Stimulated activated CD8-positive, alpha-beta memory T cell treated with anti-CD3 and anti-CD28 coated beads, Interleukin-4, amount 100 ng/mL, for 1 hour (primary cell): ENCODE measurements at places on chromosomes 1 and 21.

GRCh38 chr1:47866601-47867437 is 130.4 kb downstream of the TRABD2B start:
- no peak for DNase-seq

GRCh38 chr1:182913401-182913800 is 39.6 kb downstream of the SHCBP1L start:
- no peak for DNase-seq

DNA sequence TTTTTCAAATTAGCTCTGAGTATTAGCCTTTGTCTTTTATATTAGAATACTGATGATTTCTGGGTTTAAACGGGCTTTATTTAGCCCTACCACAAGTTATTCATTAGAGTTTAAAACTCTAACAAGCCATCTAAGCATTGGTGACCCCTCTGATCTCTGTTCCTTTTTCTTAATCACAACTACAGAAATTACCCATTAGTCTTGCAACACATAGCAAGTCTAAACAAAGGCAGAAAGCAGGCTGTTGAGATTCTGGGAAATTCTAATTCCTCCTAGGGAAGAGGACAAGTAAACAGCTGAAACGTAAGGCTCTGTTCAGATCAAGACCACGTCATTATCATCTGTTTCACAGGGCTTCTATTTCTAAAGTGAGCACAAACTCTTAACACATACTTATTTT is 491.2 kb upstream of the ZRANB2 start:
- no peak for DNase-seq

DNA sequence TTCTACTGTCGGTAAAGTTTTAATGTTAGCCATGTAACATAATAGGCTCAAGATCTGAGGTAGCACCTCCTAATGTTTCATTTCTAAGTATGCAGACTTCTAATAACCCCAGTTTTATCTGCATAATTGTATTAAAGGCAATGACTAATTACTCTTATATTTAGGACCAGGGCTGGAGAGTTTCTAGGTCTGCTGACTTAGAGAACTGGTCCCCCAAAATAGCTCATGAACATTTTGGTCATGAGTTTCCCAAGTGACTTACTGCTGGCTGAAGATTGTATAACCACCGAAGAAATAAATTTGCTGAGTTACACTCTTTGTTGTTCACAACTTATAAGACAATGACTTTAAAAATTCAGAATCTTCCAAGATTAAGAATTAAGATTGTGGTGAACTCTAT is 197.8 kb upstream of the TNR start:
- DNase-seq: no peak

DNA sequence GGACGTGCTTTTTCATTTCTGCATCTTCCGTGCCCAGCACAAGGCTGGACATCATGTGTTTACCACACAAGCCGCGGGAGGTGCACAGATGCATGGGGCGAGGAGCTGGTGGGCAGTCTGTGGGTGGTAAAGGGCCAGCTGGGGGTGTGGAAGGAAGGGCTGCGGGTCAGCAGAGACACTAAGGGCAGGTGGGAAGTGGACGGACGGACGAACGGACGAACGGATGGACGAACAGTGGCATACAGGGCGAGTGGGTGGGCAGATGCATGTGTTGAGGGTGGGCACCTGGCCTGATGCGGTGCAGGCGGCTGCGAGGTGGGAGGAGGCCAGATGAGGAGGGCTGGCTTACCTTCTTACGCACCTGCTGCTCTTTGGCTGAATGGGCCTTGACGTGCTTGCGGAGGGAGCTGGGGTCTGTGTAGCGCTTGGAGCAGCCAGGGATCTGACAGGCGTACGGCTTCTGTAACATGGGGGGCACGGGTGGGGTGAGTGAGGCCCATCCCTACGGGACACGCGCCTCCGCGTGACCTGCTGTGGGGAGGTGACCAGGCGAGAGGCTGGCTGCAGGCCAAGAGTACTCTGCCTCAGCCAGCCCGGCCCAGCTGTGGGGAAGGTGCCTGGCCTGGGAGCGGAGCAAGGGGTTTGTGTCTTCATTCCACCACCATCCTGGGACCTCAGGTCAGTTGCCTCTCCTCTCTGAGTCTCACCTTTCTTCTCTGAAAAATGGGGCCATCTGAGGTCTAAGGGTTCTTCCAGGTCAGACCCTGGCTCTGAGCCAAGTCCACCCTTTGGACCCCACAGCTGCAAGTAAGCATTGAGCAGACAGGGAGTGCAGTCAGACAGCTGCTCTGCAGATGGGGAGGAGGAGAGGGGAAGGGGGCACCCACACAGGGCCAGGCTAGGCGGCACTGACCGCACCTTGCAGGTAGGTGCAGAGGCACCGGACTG is 65.5 kb downstream of the DMRTB1 start:
- no peak for DNase-seq

DNA sequence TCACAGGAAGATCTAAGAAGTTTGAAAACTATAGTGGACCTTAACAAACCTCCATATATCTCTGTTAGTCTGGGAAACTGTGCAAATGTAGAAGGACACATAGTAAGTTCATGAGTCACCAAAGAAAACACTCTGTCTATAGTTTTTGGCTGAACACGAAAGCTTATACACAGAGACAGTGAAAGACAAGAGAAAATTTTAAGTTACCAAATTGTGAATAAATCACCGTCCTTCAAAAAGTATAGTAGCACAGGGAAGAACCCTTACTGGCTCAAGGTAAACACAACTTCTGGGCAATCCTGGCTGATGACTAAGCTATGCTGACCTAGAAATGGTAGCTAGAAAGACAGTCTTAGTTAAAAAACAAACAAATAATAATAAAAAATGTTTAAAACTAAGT is 1057.9 kb downstream of the AMY1C start:
- DNase-seq: no peak

- no peak for DNase-seq
These were observed 351.9 kb upstream of the CAMK1G start for GRCh38 chr1:209231476-209232156.

DNA sequence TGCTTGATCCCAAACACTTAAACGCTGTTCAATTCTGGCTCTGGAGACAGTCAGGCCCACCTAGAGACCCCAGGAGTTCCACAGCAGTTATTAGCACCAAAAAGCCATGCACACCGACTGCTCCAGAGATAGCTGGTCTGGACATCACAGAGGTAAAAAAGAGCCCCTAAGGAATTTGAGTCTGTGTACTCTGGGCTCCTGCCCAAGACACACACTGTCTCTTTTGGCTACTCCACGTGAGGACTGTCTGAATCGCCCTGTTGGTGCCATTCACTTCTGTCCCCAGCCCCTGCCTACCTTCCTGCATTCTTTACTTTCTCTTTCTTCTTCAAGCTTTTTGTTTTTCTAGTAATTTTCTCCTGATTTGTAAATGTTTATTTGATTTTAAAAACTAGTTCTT is 197.4 kb downstream of the ADGRL2 start:
- DNase-seq: no peak

DNA sequence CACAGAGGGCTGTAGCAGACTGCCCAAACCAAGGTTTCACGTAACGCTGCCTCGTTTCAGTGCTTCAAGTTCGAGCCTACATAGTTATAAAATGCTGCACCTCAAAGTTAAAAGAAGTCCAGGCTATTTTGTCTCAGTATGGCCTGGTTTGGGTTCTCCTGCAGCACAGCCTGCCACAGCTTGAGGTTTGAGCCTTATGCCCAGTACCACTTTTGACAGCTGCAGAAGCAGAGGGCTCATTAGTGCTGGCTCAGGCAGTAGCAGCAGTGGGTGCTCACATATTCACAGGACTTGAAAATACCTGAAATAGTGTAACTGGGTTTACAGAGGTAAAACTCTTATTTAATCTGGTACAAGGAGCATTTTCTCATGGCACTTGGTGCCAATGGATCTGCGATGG is 15.3 kb downstream of the SPATA46 start:
- no peak for DNase-seq

GRCh38 chr1:33599516-33600115 is 127.2 kb downstream of the ZSCAN20 start:
- no peak for DNase-seq

- DNase-seq: no peak
These were observed 19.4 kb downstream of the CLIC6 start for GRCh38 chr21:34688145-34688544.

DNA sequence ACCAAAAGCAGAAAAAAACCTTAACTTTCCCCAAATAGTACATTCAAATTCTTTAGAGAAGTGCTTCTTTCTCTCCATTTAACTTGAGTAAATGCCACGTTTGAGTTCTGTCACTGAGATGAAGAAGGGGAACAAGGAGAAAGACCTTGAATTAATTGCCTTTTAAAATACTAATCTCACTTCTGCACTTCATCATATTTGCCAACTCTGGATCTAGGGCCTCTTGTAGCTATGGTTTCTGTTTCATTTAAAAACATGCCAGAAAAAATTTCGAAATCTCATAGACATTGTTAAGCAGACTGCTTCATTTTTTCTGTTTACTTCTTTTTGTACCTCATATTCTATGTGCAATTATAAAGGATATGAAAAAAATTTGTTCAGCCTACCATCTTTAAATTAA is 24.6 kb downstream of the MIXL1 start:
- no peak for DNase-seq

DNA sequence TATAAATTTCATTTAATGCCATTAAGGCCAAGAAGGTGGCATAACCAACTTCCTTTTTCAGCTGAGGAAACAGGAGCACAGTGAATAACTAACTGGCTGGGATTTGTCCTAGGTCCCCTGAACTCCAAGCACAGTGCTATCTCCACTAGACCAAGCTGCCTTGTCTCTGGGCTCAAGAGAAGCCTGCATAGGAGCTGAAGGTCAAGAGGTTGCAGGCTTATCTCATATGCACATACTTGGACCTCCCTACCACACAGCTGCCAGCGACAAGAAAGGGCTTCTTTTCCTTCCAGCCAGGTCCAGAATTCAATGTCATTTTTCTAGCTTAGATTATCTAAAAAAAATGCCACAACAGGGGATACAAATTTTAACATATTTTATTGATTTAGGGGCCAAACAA is 27.1 kb downstream of the AK2 start:
- no peak for DNase-seq

- DNase-seq: no peak
These were observed 28.2 kb downstream of the PCNT start for GRCh38 chr21:46352164-46352515.

GRCh38 chr1:32684167-32684811 is 18.3 kb downstream of the SYNC start:
- no peak for DNase-seq

DNA sequence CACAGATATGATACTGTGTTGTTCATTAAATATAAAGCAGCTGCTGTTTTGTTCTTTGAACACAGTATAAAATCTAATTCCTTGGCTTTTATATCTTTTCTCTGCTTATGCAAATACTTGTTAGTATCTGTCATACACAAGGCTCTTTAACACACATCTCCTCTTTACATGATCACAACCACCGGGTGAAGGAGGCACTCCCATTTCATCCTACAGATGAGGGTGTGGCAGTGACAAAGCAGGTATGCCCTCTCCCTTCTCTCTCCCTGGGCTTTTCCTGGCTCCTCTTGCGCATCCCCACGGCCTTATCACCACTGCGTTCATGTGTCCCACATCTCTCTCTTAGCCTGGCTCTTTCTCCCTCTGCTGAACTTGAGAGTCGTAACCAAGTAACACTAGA is 38.2 kb downstream of the JUN start:
- DNase-seq: no peak

DNA sequence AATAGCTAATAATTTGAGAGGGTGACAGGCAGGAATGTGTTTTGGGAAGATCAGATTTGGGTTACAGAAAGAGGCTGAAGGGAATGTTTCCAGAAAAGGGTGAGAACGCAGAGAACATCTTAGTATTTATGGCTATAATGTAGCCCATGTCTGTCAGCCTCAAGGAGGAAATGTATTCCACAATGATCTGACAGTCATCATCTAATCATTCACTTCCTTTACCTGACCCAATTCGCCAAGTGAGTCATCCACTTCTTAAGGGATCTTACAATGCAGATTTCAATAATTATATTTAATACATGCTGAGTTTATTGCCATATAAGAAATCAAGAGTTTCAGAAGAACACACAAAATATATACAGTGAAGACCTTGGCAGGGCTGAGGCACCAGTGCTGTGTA is 10.8 kb downstream of the TRIM45 start:
- DNase-seq: no peak

DNA sequence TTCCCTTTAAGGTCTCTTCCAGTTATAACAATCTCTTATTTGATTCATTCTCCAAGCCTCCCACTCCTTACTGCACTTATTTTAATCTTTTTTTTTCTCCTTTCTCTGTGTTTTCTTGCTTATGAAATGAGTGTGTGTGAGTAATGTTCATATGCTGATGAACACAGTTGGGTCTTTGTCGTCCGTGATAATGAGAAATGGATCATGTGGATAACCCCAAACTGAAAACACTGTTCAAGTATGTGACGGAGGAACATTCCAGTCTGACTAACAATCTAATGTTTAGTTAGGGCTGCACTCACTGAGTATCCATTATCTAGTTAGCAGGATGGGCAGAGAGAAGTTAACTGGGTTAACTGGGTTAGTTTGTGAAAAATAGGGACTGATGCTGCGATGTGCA is 253.1 kb upstream of the DUSP10 start:
- no peak for DNase-seq

DNA sequence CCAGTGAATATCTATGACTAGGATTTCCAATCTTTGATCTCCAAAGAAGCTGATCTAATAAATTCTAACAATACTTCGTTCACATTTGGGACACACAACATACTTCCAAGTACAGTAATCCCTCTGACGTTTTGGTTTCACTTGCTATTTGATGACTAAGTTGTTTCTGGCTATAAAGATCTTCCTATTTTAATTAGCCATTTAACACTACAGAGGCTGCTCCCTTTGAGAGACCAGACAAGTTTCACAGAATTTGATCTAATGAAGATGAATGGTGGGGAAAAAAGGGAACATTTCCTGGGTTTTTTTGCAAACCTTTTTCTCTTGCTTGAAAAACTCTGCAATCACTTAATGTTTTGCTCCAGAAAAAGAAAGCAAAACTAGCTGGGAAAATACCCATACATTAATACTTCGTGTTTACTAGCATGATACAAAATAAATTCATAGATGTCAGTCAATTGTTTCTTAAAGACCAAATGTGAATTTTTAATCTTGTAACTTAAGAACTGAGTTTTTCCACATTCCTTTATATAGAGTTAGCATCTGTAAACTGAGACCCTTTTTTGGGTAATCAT is 28.0 kb upstream of the GLIS1 start:
- DNase-seq: no peak

- DNase-seq: no peak
These were observed 54.6 kb downstream of the MATN1 start for GRCh38 chr1:30668546-30669327.
